Astrocyte (in vitro differentiated cells and primary cell): ENCODE measurements at places on chromosomes 11 and 22. TPM values are rescaled to one million over a fixed set of nuclear protein-coding genes. Genes with fewer than 3 reads are reported as not detected.

The FXYD2 gene
- total RNA-seq = not detected in 2 replicates

The ZP1 gene
- total RNA-seq = 0.43 TPM in 1 of 2 replicates, not detected in the other

The ZNF214 gene
- total RNA-seq = 0.93 and 0.94 TPM in 2 replicates

The EMID1 gene
- 0.34 and 0.72 TPM in 2 replicates for total RNA-seq

The MS4A4A gene
- 0.32 TPM in 1 of 2 replicates, not detected in the other for total RNA-seq

The RIBC2 gene
- total RNA-seq = not detected in 2 replicates

The FAM111B gene
- 0.72 and 0.95 TPM in 2 replicates for total RNA-seq
